ENCODE measurements at places on chromosomes 6 and 20. TPM values are rescaled to one million over a fixed set of nuclear protein-coding genes. Genes with fewer than 3 reads are reported as not detected.

PDE10A gene
- total RNA-seq, result 8.7 TPM

DNA sequence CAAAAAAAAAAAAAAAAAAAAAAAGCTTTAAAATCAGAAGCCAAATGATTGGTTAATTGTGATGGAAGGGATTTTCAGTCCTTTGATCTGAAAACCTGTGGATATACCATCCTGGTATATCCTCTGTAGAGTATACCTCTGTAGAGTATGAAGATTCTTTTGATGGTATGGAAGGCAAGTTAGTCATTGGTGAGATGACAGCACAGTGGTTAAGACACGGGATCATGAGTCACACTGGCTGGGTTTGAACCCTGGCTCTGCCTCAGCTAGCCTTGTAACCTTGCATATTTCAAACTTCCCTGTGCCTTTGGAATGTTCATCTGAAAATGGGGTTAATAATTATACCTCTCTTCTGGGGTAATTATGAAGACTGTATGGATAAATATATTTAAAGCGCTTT, 179.3 kb downstream of the CARMIL1 start:
- H3K36me3 ChIP-seq, result peaks cover 2% of the 10 kb centered on the region
- H3K4me3 ChIP-seq, result no peak overlapping the region
- H3K27ac ChIP-seq, result no peak overlapping the region

GRCh38 chr6:4647414-4648365, 128.5 kb upstream of the CDYL start:
- peak; percentile 84 for DNase-seq
- H3K27me3 ChIP-seq, result no peaks in the 10 kb centered on the region
- H3K36me3 ChIP-seq, result no peaks in the 10 kb centered on the region
- H3K27ac ChIP-seq, result peak overlapping the region; percentile 20
- no peaks in the 10 kb centered on the region for H3K4me1 ChIP-seq

GRCh38 chr20:62412194-62413024, 5.3 kb upstream of the CABLES2 start:
- H3K4me3 ChIP-seq, result no peak overlapping the region
- no peaks in the 10 kb centered on the region for H3K27me3 ChIP-seq

FARS2 gene
- total RNA-seq, result 14.2 TPM

DNA sequence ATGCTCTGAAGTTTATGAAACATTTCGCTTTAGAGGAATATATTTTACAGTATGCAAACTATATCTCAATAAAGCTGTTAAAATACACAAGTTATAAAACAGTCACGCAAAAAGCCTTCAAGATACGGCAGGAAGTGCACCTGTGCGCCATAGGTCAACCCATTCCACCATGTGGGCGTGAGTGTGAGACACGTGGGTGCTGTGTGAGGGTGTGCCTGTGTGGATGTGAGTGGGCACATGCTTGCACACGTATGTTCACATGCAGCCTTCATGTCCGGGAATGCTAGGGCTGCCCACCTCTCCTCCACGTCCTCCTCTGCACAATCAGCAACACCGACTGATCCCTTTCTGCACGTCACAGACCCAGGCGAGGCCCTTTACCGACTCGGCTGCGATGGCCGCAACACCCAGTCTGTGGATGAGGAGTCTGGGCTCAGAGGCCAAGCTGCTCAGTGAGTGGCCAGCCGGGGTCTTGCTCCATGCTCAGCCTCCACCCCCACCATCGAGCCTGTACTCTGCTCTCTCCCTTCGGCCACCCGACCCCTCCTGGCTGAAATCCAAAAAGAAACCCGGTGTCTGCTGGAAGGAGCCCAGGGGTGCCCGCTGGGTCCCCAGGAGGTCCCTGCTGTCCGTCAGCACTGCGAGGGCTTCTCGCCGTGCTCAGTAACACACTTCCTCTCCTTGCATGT, 3.0 kb upstream of the FRMD1 start:
- H3K4me3 ChIP-seq, result no peak overlapping the region
- no peak for DNase-seq
- no peak overlapping the region for H3K27ac ChIP-seq
- no peaks in the 10 kb centered on the region for H3K4me1 ChIP-seq

SLC13A3 gene
- 3.7 TPM for total RNA-seq

SLA2 gene
- 0.99 TPM for total RNA-seq

DNA sequence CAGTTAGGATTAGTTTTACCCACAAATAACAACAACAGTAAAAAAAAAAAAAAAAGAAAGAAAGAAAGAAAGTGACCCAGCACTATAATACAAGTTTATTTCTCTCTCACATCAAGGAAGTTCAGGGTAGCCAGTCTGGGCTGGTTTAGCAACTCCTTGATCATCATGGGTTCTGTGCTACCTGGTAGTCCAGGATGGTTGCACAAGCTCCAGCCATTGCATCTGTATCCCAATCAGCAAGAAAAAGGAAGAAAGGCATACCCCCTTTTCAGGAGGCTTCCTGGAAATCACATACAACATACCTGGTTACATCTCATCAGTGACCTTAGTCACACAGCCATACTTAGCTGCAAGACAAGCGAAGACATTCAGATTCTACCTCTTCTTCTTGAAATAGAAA, 128.5 kb downstream of the MTHFD1L start:
- H3K27ac ChIP-seq, result no peak overlapping the region
- H3K4me3 ChIP-seq, result no peak overlapping the region
- DNase-seq, result no peak
- H3K27me3 ChIP-seq, result no peaks in the 10 kb centered on the region
- H3K4me1 ChIP-seq, result no peaks in the 10 kb centered on the region

DNA sequence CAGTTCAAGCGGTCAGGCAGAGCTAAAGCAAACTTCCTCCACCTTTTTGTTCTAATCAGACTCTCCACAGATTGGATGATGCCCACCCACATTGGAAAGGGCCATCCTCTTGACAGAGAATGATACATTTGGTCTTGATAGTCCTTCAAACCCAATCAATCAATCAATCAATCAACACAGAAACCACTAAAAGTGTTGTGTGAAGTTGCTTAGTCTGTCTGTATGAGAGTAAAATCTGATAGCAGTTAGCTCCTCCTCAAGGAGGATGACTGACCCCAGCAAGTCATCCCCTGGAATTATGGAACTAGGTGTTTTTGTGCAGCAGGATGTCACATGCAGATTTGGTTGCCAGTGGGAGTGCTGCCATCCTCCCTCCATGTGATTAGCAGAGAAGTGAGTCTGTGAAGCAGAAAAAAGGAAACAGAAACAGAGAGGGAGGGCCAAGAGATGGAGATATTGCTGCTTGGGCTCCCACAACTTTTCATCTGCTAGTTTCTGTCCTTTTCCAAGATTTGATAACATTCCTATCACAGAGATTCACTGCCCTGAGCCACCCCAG, 32.0 kb upstream of the SSTR4 start:
- no peak overlapping the region for H3K4me3 ChIP-seq
- H3K4me1 ChIP-seq, result no peaks in the 10 kb centered on the region
- H3K27ac ChIP-seq, result no peak overlapping the region
- H3K36me3 ChIP-seq, result no peaks in the 10 kb centered on the region

DNA sequence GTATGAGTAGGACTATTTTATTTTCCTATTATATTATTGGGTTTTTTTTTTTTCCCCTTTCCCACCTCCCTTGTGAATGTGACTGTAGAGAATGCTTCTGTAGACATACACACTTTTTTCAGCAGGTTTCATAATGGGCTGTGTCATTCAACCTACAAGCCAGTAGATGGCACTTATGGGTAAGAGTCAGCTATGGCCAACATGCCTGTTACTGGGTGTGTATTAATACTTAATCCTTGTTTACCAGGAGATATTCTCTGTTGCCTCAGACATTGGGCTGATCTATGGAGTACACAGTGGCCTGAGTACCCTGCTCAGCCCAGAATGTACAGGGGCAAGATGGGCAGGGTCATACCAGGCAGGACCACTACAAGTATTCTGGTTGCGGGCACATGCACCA, 382.5 kb downstream of the EPHA7 start:
- H3K36me3 ChIP-seq, result no peaks in the 10 kb centered on the region
- no peaks in the 10 kb centered on the region for H3K4me1 ChIP-seq
- no peak overlapping the region for H3K4me3 ChIP-seq
- no peak overlapping the region for H3K27ac ChIP-seq

DNA sequence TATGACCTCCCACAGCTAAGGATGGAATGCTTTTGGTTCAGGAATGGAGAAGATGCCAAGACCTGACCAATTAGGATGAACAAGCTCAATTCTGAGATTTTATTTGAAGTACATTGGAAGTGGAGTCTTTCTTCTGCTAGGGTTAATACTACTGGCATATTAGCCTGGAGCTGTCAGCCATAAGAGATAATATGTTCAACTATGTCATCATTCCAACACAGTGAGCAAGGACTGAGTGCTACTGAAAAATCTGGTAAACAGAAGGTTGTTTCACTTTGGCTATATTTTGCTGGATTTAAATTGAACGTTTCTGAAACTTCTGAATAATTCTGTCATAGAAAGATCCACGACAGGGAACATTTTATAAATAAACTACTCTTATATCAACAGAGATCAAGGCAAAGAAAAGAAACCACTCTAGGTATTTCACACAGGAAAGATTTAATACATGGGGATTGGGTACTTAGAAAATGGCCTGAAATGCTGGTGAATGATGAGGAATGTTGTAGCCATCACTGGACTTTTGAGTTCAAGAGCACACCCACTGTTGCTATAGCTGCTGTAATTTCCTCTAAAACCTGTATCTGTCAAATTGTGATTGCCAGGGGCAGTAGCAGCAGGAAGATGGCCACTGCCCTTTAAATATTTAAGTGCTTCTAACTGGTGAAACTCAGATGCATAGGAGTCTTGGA, 200.5 kb downstream of the PLCB4 start:
- H3K4me3 ChIP-seq, result no peak overlapping the region
- no peak overlapping the region for H3K27ac ChIP-seq
- DNase-seq, result no peak
- no peaks in the 10 kb centered on the region for H3K36me3 ChIP-seq

ETV7 gene
- total RNA-seq, result 2.8 TPM

DNA sequence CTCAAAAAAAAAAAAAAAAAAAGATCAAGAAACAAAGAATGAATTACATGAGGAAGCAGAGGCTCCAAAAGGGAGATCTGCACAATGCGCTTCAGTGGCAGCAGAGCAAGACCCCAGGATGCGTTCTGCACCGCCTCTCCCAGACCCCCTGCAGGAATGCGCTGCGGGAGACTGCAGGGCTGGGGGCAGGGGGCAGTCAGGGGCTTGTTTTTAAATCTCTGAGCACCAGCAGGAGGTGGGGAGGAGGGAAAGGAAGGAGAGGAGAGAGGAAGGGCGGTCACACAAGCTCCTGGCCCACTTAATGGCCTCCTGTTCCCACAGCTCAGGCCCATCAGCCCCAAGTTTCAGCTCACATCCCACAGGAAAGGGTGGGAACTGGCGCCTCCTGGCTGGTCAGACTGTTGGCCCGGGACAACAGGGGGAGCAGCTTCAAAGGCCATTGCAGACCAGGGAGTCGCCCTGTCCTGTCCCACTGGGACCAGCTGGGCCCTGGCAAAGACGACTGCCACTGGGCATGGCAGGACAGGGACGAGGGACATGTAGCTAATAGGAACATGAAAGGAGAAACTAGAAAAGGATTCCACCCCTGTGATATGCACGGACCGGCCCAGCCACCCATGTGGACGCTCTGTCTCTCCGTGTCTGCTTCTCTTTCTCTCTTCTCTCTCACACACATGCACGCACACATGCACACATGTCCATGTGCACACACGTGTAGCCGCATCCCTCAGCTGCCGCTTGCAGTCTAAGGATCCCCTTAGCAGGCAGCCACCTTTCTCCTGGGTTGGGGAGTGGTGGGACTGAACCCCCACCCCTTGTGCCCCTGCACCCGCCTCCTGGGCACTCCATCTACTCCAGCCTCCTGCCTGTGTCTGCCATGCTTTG, 34.7 kb downstream of the TFEB start:
- DNase-seq, result no peak
- H3K27me3 ChIP-seq, result no peaks in the 10 kb centered on the region
- H3K27ac ChIP-seq, result no peak overlapping the region
- H3K36me3 ChIP-seq, result no peaks in the 10 kb centered on the region
- H3K4me1 ChIP-seq, result no peaks in the 10 kb centered on the region

GRCh38 chr20:33273117-33273851, 9.7 kb upstream of the BPIFB1 start:
- no peak overlapping the region for H3K27ac ChIP-seq
- DNase-seq, result no peak
- H3K27me3 ChIP-seq, result no peaks in the 10 kb centered on the region
- H3K4me3 ChIP-seq, result no peak overlapping the region

CRYBG1 gene
- 6.2 TPM for total RNA-seq

POU5F1 gene
- 2.2 TPM for total RNA-seq

DNA sequence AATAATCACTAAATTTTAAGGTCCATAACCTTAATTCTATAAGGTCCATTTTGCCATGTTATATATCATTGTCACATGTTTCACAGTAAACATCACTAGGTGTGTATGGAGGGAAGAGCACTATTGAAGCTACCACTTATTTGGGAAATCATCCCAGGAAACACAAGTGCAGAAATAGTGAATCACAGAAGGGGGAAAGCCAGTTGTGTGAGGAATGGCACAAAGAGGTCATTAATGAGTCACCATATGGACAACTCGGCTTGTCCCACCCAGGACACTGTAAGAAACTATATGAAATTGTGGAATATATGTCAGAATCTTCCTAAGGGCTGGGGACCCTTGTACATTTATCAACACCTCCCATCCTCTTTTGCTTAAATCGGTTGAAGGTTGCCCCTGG, 13.7 kb downstream of the BTN3A1 start:
- H3K4me3 ChIP-seq, result no peak overlapping the region
- no peaks in the 10 kb centered on the region for H3K27me3 ChIP-seq

- no peaks in the 10 kb centered on the region for H3K36me3 ChIP-seq
- no peaks in the 10 kb centered on the region for H3K27me3 ChIP-seq
- H3K4me3 ChIP-seq, result no peak overlapping the region
- no peaks in the 10 kb centered on the region for H3K4me1 ChIP-seq
These were observed 32.5 kb downstream of the RIPOR3 start for GRCh38 chr20:50658804-50659380.

GRCh38 chr20:50191544-50192363, 1.1 kb downstream of the CEBPB start:
- no peaks in the 10 kb centered on the region for H3K36me3 ChIP-seq
- H3K4me1 ChIP-seq, result no peaks in the 10 kb centered on the region
- H3K4me3 ChIP-seq, result peak overlapping the region; percentile 88
- no peaks in the 10 kb centered on the region for H3K27me3 ChIP-seq

DDX43 gene
- 0.78 TPM for total RNA-seq
